Mucosa of gallbladder (tissue), 1 donor: ENCODE measurements at places on chromosomes 2 and 18. TPM values are rescaled to one million over a fixed set of nuclear protein-coding genes. Genes with fewer than 3 reads are reported as not detected.

DNA sequence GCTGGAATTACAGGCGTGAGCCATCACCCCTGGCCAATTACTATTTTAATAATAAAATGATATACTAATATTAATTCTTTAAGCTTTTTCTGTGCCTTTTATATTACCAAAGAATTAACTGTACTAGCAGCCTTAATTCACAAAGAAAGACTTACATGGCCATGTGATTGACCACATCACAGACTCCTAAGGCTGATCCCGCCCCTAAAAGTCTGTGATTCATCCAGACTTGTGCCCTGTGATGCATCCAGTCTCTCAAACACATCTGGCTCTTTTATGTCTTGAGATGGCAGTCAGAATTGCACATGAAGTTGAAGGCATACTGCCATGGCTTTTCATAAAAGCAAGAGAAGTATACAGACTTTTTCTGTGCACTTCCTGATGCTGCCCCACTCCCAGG is 91.7 kb downstream of the DTNA start:
- DNase-seq = no peak

GRCh38 chr2:239433777-239434403 is 33.1 kb upstream of the HDAC4 start:
- DNase-seq = no peak

DNA sequence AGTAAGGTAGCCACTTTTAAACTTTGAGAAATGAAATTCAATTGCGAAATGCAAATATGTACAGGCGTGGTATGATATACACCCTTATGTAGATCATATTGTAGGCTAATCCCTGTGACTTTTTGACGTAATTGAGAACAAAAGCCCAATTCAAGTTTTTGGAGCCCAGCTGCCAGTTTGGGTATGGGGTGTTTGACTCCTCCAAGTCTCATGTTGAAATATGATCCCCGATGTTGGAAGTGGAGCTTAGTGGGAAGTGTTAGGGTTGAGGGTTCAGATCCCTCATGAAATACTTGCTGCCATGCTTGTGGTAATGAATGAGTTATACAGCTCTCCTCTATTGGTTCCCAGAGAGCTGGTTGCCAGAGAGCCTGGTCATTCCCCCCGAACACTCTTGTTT is 1666.8 kb downstream of the SUCLG1 start:
- DNase-seq = no peak

DNA sequence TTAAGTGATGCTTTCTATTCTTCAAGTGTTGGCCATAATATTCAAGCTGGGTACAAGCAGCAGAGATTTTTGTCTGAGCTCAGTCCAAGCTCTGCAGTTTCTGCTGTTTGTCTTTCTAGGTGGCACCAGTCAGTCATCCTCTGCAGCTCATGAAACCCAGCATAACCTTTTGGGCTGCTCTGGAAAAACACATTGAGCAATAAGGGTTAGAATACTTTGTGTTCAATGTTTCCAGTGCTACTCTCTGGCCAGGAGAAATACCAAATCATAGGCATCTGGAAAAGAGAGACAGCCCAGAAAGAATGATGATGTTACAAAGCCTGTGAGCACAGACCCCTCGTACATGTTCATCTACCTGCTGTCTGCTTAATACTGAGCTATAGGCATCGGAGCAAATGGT is 19.5 kb upstream of the WIPF1 start:
- no peak for DNase-seq

CDK15 gene
- total RNA-seq = 3.1 TPM

GRCh38 chr2:12797815-12798214 is 81.1 kb downstream of the TRIB2 start:
- DNase-seq = no peak

C2orf80 gene
- not detected for total RNA-seq

DNA sequence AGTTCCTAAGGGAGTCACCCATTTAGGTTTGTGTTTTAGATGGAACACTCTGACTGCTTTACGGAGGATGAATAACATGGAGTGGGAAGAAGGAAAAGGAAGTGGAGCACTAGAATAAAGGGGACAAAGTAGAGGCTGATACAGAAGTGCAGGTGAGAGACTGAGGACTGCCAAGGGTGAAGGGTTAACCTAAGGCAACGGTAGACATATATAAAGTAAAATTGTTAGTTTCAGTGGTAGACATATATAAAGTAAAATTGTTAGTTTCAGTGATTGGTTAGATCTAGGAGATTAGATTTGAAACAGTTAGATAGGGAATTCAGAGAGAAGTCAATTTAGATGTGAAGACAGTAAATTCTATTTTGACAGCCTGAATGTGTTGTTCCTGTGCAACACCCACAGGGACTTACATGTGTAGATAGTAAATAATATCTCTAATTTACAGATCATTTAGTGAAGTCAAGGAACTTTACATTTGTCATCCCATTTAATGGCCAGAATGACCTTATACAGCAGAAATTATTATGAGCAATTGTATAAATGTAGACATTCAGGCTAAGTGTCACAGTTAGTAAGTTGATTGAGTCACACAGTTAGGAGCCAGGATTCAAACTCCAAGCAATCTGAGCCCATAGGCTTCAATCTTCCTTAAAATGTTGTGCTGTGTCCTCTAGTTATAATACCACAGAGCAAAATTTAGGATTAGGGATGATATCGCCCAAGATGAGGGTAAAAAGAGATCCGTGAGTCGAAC is 270.8 kb upstream of the UBE2E3 start:
- no peak for DNase-seq

DNA sequence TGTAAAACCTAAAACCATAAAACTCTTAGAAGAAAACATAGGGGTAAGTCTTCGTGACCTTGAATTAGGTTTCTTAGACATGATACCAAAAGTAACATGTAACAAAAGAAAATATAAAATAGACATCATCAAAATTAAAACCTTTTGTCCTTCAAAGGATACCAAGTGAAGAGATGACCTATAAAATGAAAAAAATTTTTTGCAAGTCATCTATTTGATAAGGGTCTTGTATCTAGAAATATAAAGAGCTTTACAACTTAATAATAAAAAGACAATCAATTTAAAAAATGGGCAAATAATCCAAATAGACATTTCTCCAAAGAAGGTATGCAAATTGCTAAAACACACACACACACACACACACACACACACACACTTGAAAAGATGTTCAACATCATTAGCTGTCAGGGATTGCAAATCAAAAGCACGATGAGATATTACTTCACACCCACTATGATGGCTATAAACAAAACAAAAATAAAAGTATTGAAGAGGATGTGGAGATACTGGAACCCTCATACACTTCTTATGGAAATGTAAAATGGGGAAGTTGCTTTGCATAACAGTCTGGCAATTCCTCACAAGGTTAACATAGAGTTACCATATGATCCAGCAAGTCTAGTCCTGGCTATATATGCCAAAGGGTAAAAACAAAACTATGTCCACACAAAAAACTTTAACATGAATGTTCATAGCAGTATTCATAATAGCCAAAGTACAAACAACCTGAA is 23.3 kb downstream of the SPDYA start:
- DNase-seq = no peak
